ENCODE measurements at places on chromosomes 16 and 17.

- no peak for DNase-seq
These were observed 18.8 kb upstream of the ERN1 start for GRCh38 chr17:64148699-64149098.

GRCh38 chr17:73765824-73766563, 121.7 kb upstream of the SDK2 start:
- no peak for DNase-seq

DNA sequence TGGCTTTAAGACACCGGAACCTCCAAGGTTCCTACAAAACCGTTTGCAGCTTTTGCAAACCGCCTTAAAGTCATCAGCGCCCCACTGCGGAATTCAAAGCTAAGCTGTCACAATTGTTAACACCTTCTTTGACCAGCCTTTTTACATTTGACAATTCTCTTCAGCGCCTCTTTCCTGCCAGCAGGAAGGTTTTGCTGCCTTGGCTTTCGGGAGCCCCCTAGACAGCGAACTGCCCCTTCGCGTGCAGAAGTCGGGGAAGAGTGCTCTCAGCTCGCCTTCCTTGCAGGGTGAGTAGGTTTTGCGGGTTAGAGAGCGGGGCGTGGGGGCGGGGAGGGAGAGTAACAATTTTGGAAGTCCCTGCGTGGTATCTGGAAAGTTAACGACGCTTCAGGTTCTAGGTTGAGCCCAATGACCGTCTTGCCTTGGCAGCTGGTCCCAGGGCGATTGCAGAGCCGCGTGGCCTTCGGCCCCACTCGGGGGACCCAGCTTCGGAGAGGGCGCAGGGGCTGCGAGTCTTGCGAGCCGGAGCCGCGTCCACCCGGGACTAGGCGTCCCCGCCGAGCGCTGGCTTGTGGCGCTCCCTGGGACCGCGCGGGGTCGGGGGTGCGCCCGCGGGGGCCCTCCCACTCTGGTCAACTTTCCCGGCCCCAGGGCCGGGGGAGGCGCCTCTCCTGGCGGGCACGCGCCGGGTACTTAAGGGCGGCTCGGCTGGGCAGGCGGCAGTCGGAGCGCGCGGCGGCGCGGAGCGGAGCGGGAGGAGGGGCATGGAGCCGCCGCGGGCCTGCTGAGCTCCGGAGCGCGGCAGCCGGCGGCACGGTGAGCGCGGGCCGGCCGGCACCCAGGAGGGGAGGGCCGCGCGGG, at the start of gene HAS3:
Gene HAS3 (plus strand): TSS at position 153 of the 861 bp plus-strand sequence. CDS start 3,743 bp downstream, outside the sequence.
- no peak for DNase-seq

DNA sequence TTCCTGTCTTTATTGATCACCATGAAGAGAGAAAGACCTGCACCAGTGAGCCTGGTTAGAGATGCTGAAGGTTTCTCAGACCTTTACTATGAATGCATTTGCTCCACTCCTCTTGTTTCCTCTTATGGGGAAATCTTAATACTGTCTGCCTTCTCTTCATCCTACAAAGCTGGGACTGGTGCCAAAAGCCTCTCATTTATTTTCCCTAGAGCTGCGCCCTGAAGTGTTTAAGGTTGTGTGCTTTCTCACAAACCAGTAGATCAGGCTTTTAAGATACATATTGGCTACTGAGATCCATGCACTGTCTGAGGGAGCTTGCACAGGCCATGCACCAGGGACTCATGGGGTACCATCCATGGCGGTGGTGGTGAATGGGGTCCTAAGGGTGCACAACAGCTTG, 286.1 kb upstream of the PMFBP1 start:
- DNase-seq, result no peak

- DNase-seq, result no peak
These were observed 118.3 kb downstream of the BANP start for GRCh38 chr16:88069397-88070168.

DNA sequence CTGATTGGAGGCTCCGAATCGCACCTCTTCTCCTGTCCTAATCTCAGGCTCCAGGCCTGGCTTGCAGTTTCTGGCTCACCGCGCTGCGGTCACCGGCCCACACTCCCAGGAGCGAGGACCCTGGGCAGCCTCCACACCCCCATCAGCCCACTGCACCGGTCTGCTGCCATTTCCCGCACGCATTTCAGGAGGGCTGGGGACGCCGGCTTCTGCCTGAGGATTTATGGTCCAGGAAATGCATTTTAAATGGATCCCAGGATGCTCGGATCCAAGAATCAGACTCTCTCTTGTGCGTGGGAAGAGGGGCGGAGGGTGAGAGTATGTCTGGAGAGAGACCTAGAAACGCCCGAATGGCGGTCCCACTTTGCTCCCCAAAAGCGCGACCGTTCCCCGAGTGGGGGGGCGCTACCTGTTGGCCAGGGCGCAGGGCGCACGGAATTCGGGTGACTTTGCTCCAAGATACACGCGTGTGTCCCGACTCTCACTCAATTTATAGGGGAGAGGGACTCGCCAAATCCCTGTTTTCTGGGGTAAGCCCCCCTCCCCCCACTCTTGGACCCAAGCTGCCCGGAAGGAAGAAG, 817 bp upstream of the JPH3 start:
- no peak for DNase-seq

DNA sequence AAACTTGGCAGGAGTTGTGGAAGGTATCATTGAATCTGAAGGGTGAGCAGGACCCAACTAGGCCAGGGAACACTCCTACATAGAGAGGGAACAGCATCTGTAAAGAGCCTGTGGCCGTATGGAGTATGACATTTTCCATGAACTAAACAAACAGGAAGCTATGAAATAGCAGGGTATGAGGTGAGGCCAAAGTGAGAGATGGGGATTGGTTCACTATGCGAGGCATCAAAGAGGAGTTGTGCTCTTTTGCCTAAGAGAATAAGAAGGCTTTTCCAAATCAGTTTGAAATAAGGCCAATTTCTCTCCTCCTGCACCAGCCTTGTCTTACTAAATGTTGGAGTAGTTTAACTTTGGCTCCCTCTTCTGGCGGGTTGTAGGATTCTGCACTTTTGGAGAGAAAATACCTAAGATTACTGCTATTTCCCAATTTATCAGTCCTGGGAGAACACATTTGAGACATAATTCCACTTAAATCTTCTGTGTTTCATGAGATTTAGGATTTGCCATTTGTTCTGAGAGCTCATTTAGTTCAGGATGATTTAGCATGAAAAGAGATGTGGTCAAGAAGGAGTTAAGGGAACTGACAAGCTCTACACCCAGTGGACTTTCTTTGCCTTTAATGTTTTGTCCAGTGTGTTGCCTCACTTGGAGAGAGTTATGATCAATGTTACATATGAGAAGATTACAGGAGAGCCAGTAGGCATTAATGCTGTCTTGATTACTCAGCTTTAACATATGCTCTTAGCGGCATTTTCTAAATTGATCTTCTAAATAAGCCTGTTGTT, 55.4 kb downstream of the TNRC6C start:
- DNase-seq, result peak; percentile 59

DNA sequence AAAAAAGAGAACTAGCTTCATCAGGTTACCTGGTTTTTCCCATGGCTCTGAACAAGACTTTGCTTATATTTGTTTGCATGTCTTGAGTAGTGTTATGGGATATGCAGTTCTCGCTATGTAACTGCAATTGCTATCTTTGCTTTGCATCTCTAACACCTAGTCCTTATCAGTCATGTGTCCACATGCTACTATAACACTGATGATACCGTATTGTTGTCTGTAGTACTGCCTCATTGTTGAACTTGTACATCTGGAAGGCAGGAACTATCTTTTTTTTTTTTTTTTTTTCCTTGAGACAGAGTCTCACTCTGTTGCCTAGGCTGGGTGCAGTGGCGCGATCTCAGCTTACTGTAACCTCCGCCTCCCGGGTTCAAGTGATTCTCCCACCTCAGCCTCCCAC, 2.5 kb downstream of the PSME3 start:
- DNase-seq, result no peak

GRCh38 chr17:11238705-11239104, 2.3 kb upstream of the SHISA6 start:
- no peak for DNase-seq

Measured in SHP77 treated with DMSO at 0.1 percent for 48 hours (cell line).